Caki2 (cell line): ENCODE measurements at places on chromosomes 11 and 22. TPM values are rescaled to one million over a fixed set of nuclear protein-coding genes. Genes with fewer than 3 reads are reported as not detected.

- DNase-seq, result no peak
Observed at GRCh38 chr11:70509476-70509875, 111.1 kb downstream of the CTTN start.

- DNase-seq, result peak; percentile 59
Observed at GRCh38 chr11:790721-791564, 1.1 kb upstream of the CEND1 start.

- DNase-seq, result no peak
Observed at GRCh38 chr22:17336061-17336460, 33.2 kb upstream of the CECR2 start.

GRCh38 chr11:113477321-113477720 is 2.1 kb upstream of the DRD2 start:
- DNase-seq, result no peak

GRCh38 chr11:44530413-44531115 is 34.9 kb upstream of the CD82 start:
- DNase-seq, result no peak

GRCh38 chr11:1223346-1224110 is 662 bp downstream of the MUC5B start:
- DNase-seq, result no peak

DNA sequence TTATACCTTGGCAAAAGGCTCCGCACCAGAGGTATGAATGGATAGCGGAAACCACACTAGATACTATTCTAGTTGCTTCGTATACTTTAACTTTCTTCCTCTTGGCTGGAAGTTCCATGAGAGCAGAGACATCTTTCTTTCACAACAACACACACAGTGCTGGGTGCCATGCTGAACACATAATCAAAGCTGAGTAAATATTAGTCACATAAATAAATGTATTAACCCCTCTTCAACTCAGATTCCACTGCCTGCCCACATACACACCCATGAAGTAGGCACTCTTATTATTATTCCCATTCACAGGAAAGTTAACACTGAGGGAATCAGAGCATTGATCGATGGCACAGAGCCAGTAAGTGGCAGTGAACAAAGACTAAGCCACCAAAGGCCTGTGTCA is 35.4 kb downstream of the SPON1 start:
- no peak for DNase-seq

DNA sequence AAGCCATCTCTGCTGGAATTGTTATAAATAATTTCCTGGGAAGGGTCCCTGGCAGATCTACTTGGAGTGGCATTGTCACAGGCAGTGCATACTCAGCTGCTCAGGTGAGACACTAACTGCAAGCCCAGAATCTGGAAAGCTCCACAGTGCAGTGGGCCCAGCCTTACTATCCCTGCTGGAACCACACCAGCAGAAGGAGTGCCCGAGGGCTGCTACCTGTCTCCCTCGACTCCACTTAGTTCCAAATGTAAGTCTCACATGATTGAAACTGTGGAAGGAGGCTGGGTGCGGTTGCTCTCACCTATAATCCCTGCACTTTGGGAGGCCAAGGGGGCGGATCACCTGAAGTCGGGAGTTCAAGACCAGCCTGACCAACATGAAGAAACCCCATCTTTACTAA is 14.3 kb upstream of the SYVN1 start:
- no peak for DNase-seq

GRCh38 chr22:44182588-44183286 is 2.0 kb downstream of the PARVG start:
- DNase-seq, result no peak

GRCh38 chr11:75264356-75264755 is 23.8 kb downstream of the TPBGL start:
- DNase-seq, result no peak

GRCh38 chr22:45975164-45976161 is 1.5 kb downstream of the WNT7B start:
- DNase-seq, result no peak

DNA sequence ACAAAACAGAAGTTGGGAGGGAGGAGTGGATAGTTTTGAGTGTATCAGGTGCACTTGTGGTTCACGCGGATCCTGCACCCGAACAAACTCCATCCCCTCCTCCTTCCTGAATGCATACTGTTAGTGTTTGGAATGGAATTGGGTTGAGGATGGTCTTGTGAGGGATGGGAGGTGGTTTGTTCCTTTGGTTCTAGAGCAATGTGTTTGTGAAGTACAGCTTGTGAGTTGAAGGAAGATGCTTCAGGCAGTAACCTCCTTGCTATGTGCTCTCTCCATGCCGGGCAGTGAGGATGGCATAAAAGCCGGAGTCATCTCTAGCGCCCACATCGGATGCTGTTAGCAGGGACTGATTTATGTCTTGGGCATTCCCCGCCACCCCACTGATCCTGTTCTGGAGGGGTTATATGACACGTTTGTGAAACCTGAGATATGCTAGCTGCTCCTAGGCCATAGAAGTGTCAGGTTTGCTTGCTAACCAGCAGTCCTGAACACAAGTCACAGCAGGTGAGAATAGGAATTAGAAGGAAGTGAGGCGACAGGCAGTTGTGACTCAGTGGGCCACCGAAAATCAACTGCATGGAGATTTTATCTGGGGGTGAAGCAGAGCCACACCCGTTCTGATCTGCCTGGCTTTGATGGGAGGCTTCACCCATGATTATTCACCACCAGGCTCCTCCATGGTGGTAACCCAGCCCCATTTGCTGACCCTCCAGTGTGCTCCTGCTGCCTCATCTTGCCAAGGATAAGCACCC is 2.2 kb downstream of the BCR start:
- peak; percentile 78 for DNase-seq

DNA sequence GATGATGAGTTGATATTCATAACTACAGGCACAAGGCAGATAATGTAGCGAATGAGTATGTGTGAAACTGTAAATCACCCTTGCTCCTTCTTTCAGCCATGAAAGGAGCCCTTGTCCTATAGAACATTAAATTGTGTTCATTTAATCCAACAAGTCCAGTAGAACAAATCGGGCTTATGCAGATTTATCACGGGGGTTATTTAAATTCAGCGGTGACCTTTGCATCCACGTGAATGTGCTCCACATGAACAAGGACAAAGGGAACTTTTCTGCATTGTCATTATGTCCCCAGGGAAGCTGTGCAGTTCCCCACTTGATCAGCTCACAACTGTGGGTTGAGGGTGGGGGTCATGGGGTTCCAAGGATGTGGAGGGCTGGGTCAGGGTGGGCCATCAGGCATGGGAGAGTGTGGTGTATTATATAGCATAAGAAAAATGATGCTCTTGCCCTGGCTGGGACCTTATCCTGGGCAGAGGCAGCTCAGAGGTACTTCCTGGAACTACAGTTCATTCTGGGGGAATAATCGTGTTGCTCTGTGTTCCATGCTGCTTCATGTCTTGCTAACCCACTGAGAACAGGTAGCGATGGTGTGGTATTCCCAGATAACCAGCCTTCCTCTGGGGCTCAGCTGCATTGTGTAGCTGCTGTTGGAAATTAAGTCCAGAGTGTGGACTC is 306.6 kb downstream of the FAT3 start:
- no peak for DNase-seq

GRCh38 chr11:65445604-65446445 is 23.2 kb downstream of the NEAT1 start:
- peak; percentile 46 for DNase-seq

DNA sequence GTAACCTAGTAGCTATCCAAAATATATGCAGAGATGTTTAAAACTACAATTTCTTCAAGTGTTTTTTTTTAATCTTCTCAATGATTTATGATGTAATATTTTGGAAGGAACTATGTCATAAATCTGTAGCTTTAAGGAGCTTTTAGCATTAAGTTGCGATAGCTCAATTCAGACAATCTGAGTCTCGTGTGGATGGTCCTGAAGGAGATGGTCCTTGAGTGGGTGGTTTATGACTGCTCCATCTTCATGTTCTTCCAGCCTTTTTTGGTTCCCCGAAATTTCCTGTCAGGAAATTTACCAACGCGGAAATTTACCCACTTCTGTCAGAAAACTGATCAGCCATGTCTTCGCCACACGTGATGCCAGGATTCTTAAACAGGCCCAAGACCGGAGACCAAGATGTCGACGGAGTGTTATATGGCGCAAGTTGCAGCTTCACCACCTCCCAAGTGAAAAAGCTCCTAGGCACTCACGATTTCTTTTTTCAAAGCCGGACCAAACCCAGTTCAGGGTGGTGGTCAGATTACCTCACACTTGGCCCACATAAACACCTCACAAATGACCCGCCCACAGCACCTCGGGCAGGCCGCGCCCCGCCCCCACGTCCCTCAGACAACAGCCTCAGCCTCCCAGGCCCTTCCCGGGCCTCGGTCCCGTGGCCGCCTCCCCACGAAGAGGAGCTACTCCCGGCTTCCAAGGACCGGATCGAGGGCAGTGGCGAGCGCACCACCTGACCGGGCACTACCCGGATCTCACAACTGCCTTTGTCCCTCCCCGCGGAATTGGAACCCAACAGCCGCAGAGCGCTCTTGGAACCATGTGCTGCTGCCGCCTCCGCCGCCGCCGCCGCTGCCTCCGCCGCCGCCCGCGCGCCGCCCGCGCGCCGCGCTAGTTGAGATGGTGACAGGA is at the start of gene MORC2:
TSS of gene MORC2 (minus strand) at position 760 of the 909 bp plus-strand sequence. CDS start 885 bp downstream, outside the sequence.
- no peak for DNase-seq

DNA sequence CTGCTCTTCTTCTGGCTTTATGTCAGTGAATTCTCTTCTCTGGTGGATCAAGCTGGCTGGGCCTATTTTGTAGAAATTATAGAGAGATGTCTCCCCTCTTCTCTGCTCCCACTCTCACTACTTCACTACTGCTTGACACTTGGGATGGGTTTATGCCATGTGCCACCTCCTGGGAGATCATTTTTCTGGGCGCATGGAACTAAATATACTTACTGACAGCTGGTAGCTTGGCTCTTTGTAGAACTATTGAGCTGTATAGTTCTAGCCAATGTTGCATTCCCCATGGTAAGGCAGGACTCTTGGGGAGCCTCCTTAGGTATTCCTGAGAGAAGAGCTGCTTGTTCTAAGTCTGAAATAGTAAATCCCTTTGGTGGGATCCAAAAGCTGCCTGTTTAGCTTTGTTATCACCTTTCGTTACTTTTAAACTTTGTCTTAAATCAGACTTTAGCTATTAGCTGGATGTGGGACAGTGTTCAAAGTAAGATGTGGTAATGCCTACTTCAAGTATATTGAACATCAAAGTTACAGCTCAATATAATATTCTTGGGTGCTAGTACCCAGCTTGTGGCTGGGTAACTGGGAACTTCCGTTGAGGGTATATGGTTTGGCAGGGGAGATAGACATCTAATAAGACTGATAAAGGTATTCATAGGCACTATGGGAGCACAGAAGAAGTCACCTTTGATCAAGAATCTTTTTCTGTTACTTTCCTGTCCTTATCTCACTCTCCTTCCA is 87.5 kb upstream of the RRM1 start:
- no peak for DNase-seq

The OR4C16 gene
- not detected in 2 replicates for total RNA-seq

The GRAMD1B gene
- total RNA-seq, result 4.2 and 7.6 TPM in 2 replicates

The SPATA19 gene
- total RNA-seq, result not detected in 2 replicates

The BCO2 gene
- 8.1 and 8.9 TPM in 2 replicates for total RNA-seq

The HBG2 gene
- total RNA-seq, result not detected in 2 replicates

The FJX1 gene
- 25.7 and 36.8 TPM in 2 replicates for total RNA-seq

The SLC17A6 gene
- not detected in 2 replicates for total RNA-seq

The ZC3H12C gene
- 2.1 and 3.1 TPM in 2 replicates for total RNA-seq
